Epithelial cell of alveolus of lung (primary cell): ENCODE measurements at places on chromosomes 12 and 14. TPM values are rescaled to one million over a fixed set of nuclear protein-coding genes. Genes with fewer than 3 reads are reported as not detected.

Gene DDX11
- total RNA-seq: 12.9 and 13.1 TPM in 2 replicates

Gene OR4E2
- total RNA-seq: not detected in 2 replicates

Gene NFE2
- total RNA-seq: not detected in 2 replicates

Gene GUCY2C
- not detected in 2 replicates for total RNA-seq

Gene SLC25A21
- total RNA-seq: 1.0 TPM in 1 of 2 replicates, not detected in the other

Gene RAD51AP1
- total RNA-seq: 4.9 and 12.3 TPM in 2 replicates

Gene PMCH
- total RNA-seq: not detected in 2 replicates

Gene C12orf56
- total RNA-seq: 0.13 TPM in 1 of 2 replicates, not detected in the other

Gene IGF1
- total RNA-seq: 0.13 and 0.40 TPM in 2 replicates

Gene CRACR2A
- total RNA-seq: 0.80 and 4.5 TPM in 2 replicates

Gene TAS2R43
- total RNA-seq: 0.13 TPM in 1 of 2 replicates, not detected in the other

Gene ITGA7
- 1.0 and 5.3 TPM in 2 replicates for total RNA-seq

Gene TCL1A
- not detected in 2 replicates for total RNA-seq

Gene TRIAP1
- total RNA-seq: 29.0 and 33.6 TPM in 2 replicates

Gene LALBA
- total RNA-seq: not detected in 2 replicates

Gene KERA
- not detected in 2 replicates for total RNA-seq

Gene IL31
- not detected in 2 replicates for total RNA-seq

Gene HOMEZ
- total RNA-seq: 9.1 and 16.4 TPM in 2 replicates

Gene CLEC2D
- 2.1 and 3.0 TPM in 2 replicates for total RNA-seq

Gene STON2
- 0.96 and 1.9 TPM in 2 replicates for total RNA-seq

Gene CYP27B1
- 0.26 and 0.32 TPM in 2 replicates for total RNA-seq

Gene TM9SF1
- total RNA-seq: 67.5 and 79.2 TPM in 2 replicates

Gene CACNA1C
- total RNA-seq: 2.6 and 4.3 TPM in 2 replicates

Gene CLECL1
- total RNA-seq: not detected in 2 replicates

Gene AMN
- total RNA-seq: 0.08 TPM in 1 of 2 replicates, not detected in the other

Gene B4GALNT1
- 0.08 and 7.6 TPM in 2 replicates for total RNA-seq

Gene LRRC10
- total RNA-seq: not detected in 2 replicates

Gene FOXN4
- not detected in 2 replicates for total RNA-seq

Gene RBM25
- total RNA-seq: 11.5 and 22.8 TPM in 2 replicates

Gene BDKRB1
- 4.8 and 53.3 TPM in 2 replicates for total RNA-seq

Gene SMCO2
- not detected in 2 replicates for total RNA-seq

Gene SPTB
- not detected in 2 replicates for total RNA-seq

Gene SPIC
- not detected in 2 replicates for total RNA-seq

Gene LAG3
- 1.6 TPM in 1 of 2 replicates, not detected in the other for total RNA-seq

Gene LGALS3
- 282 and 341 TPM in 2 replicates for total RNA-seq

Gene TMEM229B
- not detected in 2 replicates for total RNA-seq

Gene RDH12
- not detected in 2 replicates for total RNA-seq

Gene RGS6
- not detected in 2 replicates for total RNA-seq

Gene MMP19
- total RNA-seq: 21.9 and 38.4 TPM in 2 replicates
